ENCODE measurements at places on chromosomes 7 and 10.

GRCh38 chr10:84588426-84588825, 260.0 kb downstream of the CCSER2 start:
- no peak for DNase-seq

GRCh38 chr10:51405580-51406351, 293.6 kb downstream of the CSTF2T start:
- no peak for DNase-seq

GRCh38 chr7:95539426-95539825, 53.7 kb downstream of the ASB4 start:
- DNase-seq: no peak

DNA sequence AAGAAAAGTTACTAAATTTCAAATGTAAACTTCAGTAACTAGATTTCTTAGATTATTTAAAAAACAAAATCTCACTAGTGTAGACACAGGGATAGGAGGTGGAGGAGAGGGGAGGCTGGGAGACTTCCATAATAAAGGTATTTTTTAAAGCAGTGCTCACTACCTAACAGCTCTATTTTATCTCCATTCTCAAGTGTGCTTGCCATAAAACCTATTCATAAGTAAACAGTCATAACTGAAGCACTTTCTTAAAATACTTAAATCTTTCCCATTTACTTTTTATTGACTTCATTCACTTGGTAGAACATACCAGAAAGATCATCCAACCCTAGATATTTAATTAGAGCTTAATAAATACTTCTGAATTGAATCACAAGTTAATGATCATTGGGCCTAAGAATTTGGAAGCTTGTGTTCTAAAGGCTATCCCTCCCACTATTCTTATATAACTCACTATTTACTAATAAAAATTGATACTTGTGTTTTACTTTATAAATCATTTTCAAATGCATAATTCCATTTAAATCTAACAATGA, 107.4 kb downstream of the SNX13 start:
- DNase-seq: no peak

GRCh38 chr7:159040912-159041711, 103.6 kb downstream of the VIPR2 start:
- DNase-seq: no peak

- DNase-seq: no peak
These were observed 308.3 kb downstream of the PHF14 start for GRCh38 chr7:11281953-11282352.

DNA sequence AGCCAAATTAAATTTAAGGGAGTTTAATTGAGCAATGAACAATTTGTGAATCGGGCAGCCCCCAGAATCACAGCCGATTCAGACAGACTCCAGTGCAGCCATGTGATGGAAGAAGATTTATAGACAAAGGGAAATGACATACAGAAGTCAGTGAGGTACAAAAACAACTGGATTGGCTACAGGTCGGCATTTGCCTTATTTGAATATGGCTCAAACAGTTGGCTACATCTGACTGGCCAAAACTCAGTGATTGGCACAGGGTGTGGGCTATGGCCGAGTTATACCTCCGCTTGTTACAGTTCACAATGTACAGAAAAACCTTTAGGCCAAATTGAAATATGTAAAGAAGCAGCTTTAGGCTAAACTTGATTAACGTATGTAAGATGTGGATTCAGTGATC, 30.8 kb upstream of the EIF4H start:
- no peak for DNase-seq

GRCh38 chr10:8055420-8056349, 1.2 kb downstream of the GATA3 start:
- DNase-seq: no peak

GRCh38 chr7:153886506-153887441, 165.4 kb upstream of the DPP6 start:
- DNase-seq: no peak

- DNase-seq: no peak
These were observed 34.9 kb downstream of the CSGALNACT2 start for GRCh38 chr10:43173120-43173519.

DNA sequence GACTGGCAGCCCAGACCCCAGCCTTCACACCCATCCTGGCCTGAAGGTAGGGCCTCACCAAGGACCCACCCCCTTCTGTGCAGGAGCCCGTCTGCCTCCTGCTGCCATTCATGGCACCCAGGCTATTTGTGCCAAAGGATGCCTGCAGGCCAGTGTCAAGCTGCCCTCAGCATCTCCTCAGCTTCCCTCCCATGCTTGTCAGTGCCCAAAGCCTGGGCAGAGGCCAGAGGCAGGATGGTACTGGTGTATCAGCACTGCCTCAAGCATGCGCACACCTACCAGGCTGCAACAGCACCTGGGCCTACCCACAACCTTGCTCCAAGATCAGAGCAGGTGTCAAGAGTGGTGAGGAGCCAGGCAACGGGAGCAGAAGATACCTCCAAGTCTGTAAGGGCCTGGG, 27.6 kb downstream of the SFTPA1 start:
- DNase-seq: no peak

GRCh38 chr10:63236113-63236935, 103.2 kb downstream of the NRBF2 start:
- no peak for DNase-seq

- no peak for DNase-seq
These were observed 118.9 kb downstream of the ZEB1 start for GRCh38 chr10:31437959-31438358.

GRCh38 chr10:50275650-50276235, 24.4 kb upstream of the ASAH2 start:
- DNase-seq: no peak

- DNase-seq: no peak
These were observed 146.6 kb downstream of the SH3PXD2A start for GRCh38 chr10:103708627-103709288.

DNA sequence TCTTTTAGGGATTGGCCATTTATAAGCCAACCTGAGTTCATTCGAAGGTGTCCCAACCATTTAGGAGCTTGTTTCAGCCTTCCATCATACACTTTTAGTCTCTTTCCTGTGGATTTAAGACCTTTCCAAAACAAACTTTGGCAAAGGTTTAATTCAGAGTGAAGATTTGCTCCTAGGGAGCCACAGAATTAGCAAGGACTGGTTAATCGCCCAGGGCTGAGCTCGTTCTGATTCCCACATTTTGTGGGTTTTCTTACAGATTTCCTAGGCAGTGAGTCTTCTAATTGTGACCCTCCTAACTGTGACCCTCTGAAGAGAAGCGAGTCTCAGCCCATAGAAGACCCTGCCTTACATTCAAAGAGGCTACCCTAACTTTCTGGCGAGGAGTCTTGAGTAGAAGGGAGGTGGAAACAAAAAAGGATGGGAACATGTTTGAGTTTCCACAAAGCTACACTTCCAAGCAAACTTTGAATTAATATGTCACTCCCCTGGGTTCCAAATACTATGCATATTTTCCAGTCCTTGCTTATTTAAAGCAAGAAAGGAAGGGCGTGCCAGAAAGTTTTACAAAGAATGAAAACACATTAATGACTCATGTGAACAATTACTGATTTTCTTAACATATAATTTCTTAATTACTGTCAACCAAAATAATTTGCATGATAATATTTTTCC, 118.3 kb downstream of the ARID5B start:
- no peak for DNase-seq

- DNase-seq: no peak
These were observed 155.4 kb upstream of the SVIL start for GRCh38 chr10:29790207-29790606.

GRCh38 chr10:104109908-104110662, 11.9 kb upstream of the SFR1 start:
- DNase-seq: no peak

- no peak for DNase-seq
These were observed 1005.6 kb downstream of the LRMDA start for GRCh38 chr10:76436981-76437380.

GRCh38 chr7:131011976-131012375, 278.0 kb upstream of the KLF14 start:
- DNase-seq: no peak
